ENCODE measurements at places on chromosomes 1 and 21.
A peak's percentile ranks its signal among the peaks of the same experiment; 100 is the strongest.

- no peaks in the 10 kb centered on the region for H3K4me1 ChIP-seq
- no peak for DNase-seq
- H3K27ac ChIP-seq = no peak overlapping the region
These were observed 187.0 kb downstream of the TPR start for GRCh38 chr1:186188004-186188539.

DNA sequence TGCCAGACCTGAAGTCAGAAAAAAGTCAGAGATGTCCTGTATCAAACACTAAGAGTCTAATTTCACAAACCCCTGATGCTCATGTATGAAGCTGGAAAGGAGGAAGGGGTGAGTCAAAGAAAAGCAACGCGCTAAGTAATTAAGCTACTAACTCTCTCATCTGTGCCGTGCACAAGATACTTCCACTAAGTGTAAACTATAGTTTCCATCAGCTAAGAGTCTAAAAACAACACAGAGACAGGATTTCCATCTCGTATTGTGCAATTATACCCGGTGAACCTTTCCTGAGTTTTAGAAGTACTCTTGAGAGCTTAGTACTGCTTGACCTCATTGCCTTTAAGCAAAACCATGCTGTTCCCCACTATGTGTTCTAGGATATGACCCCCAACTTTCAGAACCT is 19.0 kb downstream of the DNALI1 start:
- no peak overlapping the region for H3K27ac ChIP-seq
- H3K4me3 ChIP-seq = no peak overlapping the region
- no peaks in the 10 kb centered on the region for H3K27me3 ChIP-seq
- no peak for DNase-seq

- H3K36me3 ChIP-seq = no peaks in the 10 kb centered on the region
- no peaks in the 10 kb centered on the region for H3K4me1 ChIP-seq
- H3K27ac ChIP-seq = peak overlapping the region; percentile 14
These were observed 76.8 kb downstream of the POU2F1 start for GRCh38 chr1:167297222-167298214.

GRCh38 chr21:38955495-38955894 is 149.8 kb downstream of the ETS2 start:
- H3K4me3 ChIP-seq = no peak overlapping the region
- H3K27me3 ChIP-seq = no peaks in the 10 kb centered on the region
- H3K27ac ChIP-seq = no peak overlapping the region
- H3K36me3 ChIP-seq = no peaks in the 10 kb centered on the region

DNA sequence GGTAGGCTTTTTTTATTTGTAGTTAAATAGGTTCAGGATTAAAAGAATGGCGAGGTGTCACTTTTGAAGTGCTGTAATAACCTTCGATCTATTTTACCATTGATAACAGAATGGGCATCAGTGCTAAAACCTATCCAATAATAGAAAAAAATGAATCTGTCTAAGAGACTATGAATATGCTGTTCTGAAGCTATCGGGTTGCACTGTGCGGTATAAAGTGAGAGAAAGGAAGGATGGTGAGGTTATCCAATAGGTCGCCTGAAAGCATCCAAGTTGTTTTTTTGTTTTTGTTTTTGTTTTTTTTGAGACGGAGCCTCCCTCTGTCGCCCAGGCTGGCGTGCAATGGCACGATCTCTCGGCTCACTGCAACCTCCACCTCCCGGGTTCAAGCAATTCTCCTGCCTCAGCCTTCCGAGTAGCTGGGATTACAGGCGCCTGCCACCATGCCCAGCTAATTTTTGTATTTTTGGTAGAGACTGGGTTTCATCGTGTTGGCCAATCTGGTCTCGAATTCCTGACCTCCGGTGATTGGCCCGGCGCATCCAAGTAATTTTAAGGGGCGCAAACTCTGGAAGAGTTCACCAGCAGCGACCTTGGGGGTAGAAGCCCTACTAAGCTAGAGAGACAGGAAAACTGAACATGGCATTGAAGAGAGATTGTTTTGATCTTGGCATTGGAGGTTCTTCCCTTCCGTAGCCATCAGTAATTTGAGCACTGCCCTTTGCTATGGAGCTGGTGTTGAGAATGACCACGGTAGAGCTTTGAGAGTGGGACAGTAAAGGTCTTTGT is 8.7 kb upstream of the MDM4 start:
- H3K27me3 ChIP-seq = no peaks in the 10 kb centered on the region
- peaks cover 2% of the 10 kb centered on the region for H3K4me1 ChIP-seq
- H3K4me3 ChIP-seq = peak overlapping the region; percentile 42
- H3K36me3 ChIP-seq = no peaks in the 10 kb centered on the region
- peak overlapping the region; percentile 72 for H3K27ac ChIP-seq

- no peak for DNase-seq
- H3K27ac ChIP-seq = peak overlapping the region; percentile 38
- H3K27me3 ChIP-seq = no peaks in the 10 kb centered on the region
- no peaks in the 10 kb centered on the region for H3K36me3 ChIP-seq
These were observed 85.3 kb downstream of the LRRC8D start for GRCh38 chr1:89906088-89906487.

GRCh38 chr1:23184212-23184934 is 15.7 kb upstream of the LUZP1 start:
- no peaks in the 10 kb centered on the region for H3K27me3 ChIP-seq
- H3K36me3 ChIP-seq = no peaks in the 10 kb centered on the region
- H3K27ac ChIP-seq = no peak overlapping the region
- DNase-seq = peak; percentile 70

All from lung (tissue), 17 donors.